ENCODE measurements at places on chromosomes 4 and X.

GRCh38 chr4:182533964-182534363 is 290.8 kb downstream of the TENM3 start:
- DNase-seq = peak; percentile 49

DNA sequence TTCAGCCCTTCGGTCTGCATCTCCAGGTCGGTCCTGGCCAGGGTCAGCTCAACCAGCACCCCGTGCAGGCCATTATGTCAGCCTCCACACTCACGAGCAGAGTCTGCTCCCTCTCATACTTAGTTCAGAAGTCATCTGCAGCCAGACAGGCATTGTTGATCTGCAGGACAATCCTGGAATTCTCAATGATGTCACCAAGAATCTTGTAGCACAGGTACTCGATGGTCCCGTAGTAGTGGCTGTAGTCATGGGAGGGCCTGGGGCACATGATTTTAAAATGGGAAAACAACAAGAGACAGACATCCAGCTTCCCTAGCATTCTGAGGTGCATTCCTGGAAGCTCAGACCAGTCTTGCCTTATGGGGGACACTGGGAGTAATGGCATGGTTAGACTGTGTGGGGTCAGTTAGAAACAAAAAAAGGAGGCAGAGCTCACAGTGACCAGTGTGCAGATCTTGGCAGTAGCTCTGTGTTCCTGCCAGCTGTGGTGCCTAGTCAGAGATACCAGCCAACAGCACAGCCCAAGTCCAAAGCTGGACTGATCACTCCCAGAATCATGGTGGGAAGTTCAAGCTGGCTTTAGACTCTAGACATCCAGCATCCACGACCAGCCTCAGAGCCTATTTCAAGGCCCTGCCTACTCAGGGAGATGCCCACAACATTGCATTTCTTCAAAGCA is 31.9 kb downstream of the LRIT3 start:
- no peak for DNase-seq

DNA sequence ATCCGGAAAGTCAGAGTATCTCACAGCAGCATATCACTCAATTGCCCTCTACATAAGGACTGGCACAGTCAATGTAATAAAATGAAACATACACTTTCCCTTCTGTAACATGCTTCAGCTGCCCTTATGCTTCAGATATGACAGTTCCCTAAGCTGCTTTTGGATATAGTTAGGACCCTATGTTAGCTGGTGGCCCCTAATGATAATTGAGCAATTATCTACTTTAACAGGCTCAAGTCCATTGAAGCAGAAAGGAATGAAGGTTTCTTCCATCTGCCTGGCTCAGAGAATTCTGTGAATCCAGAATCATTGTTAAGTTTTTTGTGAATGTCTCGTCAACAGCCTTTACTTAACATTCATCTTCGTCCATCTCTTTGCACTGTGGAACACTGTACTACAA is 951.2 kb upstream of the DIAPH2 start:
- DNase-seq = peak; percentile 77

DNA sequence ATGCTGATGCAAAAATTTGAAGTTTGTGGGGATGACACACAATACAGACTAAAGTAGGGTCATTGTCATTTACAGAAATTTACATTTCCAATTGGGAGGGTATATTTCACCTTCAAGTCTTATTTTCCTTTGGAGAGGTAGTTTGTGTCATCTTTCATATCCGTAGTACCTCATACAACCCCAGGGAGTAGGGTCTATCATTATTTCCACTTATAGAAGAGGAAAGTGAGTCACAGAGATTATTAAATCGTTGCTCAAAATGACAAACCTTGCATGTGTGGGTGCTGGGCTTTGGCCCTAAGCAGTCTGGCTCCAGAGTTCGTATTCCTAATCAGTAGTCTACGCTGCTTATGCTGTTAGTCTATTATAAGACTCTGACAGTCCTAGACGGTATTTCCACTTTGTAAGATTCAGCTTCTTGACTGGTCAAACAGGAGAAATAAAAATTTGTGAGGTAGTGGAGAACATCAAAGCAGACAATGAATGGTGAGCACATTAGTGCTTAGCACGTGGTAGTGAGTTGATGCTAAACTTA is 516.5 kb downstream of the PCDH7 start:
- no peak for DNase-seq

- peak; percentile 39 for DNase-seq
Measured at GRCh38 chr4:79576429-79576753, 168.4 kb upstream of the GK2 start.

DNA sequence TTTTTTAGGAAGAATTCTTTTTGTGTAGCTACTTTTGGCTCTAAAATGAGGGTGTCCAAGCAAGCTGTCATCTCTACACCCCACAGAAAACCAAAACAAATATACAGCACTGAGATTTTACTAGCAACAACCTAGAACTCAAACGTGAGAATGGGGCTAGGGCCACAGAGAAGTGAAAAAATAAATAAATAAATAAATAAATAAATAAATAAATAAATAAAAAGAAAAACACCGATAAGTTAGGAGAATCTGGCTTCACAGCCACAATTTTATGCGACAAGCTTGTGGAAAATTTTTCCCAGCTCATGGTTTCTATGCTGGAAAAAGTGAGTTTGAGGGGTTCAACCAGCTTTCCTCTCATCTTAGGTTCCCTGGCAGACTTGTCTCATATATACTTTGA is 324.6 kb upstream of the TACR3 start:
- no peak for DNase-seq

DNA sequence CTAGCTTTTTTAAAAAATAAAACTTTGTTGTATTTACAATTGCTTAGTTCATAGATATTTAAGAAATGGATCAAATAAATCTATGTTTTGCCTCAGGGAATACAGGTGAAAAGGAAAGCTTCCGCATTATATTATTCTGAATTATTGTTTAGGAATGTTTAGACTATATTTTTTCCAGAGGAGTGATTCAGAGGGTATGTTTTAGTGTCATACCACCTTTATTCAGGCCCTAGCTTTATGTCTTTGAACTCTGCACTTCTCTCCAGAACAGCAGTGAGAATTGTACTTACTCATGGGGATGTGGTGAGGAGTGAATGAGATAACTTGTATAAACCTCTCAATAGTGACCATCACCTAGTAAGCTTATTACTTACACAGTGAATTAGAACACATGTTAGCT is 14.0 kb downstream of the SLIT2 start:
- no peak for DNase-seq

DNA sequence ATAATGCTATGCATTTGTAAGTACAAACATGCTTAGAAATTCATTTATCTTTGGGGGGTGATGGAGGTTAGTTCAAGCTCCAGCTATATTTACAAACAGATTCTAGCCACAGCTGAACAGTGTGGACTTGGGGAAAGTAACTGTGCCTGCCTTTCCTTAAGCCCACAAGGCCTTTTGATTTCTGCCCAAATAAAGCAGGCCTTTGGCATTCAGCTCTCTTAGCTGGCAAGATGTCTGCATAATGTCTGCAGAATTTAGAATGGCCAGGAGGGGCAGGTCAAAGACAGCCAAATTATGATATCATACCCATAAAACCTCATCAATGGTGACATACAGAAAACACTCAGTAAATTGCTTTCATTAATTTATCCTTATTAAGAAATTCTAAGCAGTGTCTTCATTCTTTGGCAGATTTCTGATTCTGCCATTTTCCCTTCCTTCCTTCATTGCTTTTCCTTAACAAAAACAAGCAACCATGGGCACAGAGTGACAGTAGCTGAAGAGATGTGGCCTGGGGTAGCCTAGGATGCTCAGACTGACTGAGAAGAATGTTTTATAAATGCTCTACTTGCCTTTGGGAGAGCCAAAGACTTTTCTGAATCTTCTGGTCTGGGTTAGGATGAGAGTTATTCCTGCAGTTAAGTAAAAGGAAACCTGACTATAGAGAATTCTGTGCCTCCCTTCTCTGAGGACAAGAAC is 538.7 kb upstream of the NR3C2 start:
- DNase-seq = no peak

- peak; percentile 69 for DNase-seq
Measured at GRCh38 chr4:16155528-16156169, 70.6 kb downstream of the TAPT1 start.

DNA sequence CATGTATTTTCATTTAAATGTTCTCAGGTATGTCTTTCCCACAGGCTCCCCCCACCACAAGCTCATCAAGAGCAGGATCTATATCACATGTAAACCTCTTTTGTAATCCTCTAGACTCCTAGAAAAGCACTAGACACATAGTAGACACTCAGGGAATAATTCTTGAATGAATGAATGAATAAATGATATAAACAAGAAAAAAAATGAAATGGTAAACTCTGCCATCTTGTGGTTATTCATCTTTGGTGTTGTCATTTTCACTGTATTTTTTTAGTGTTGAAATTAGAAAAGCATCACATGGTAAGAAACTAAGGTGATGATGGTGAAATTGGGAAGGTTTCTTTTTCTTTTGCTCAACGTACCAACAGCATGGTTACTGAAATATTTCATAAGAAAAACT is 34.2 kb upstream of the C1GALT1C1 start:
- DNase-seq = no peak

GRCh38 chr4:28357990-28358389 is 1497.3 kb downstream of the STIM2 start:
- DNase-seq = no peak

DNA sequence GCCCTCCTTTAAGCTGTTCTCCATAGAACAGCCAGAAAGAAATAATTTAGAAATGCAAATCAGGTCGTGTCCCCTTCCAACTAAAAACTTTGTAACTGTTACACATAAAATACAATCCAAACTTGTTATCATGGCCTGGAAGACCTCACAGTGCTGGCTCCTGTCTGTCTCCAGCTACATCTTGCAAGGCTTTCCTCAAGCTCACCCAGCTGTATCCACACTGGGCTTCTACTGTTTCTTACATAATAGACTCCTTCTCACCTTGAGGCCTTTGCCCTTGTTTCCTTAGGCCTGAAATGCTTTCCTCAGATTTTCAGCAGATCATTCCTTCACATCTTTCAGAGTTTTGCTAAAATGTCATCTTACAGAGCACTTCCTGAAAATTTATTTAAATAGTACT is 33.5 kb upstream of the USP53 start:
- DNase-seq = no peak

GRCh38 chrX:111560801-111561200 is 49.4 kb downstream of the SERTM2 start:
- DNase-seq = peak; percentile 61

DNA sequence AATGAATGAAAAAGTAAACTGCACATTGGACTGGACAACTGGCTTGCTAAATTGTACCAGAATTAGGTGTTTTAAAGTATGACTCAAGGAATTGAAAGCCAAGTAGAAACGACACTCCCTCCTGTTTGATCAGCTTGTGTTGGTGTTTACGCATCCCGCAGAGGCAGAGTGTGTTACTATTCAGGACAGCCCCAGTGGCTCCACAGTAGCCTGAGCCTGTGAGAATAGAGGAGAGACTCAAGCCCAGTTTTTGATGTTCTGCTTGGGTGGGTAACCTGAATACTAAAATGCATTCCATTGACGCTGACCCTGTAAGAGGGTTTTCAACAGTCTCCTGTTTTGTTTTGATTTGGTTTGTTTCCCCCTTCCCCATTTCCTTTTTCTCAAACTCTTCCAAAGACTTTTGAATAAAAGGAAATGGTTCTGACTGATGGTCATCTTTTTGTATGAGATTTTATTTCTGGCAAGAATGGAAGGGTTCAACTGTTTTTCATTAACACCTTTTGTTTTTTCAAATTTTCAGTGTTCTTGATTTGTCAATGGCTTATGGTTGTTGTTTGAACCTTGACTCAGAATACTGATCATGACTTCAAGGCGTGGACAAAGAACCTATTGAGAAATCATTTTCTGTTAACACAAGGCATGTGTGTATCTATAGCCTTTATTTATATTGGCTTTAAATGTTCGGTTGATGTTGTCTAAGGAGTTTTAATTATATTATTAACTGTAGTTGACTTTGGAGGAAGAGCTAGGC is 10.2 kb downstream of the ADGRL3 start:
- DNase-seq = peak; percentile 65

GRCh38 chr4:119833611-119834010 is 205.0 kb upstream of the PDE5A start:
- no peak for DNase-seq

- DNase-seq = no peak
Measured at GRCh38 chr4:186021461-186022167, 47.3 kb upstream of the TLR3 start.

GRCh38 chr4:72275381-72275780 is 243.6 kb downstream of the NPFFR2 start:
- no peak for DNase-seq

DNA sequence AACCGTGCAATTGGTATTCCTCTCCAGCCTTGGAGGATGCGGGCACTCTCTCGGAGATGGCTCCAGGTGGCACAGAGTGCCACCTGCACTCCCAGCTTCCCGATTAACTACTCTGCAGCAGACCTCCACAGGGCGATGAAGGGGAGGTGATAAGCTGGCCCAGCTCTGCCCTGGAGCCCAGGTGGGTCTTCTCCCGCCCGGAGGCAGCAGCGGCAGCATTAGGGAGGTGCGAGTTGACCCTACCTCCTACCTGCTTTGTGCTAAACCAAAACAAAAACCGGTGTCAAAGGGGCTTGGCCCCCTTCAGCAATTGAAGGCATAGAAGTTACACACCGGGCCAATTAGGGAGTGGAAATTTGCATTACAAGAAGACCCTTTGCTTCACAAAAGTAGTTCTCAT is 137.4 kb upstream of the MAMLD1 start:
- DNase-seq = no peak

GRCh38 chr4:30920043-30920442 is 199.9 kb downstream of the PCDH7 start:
- DNase-seq = no peak

DNA sequence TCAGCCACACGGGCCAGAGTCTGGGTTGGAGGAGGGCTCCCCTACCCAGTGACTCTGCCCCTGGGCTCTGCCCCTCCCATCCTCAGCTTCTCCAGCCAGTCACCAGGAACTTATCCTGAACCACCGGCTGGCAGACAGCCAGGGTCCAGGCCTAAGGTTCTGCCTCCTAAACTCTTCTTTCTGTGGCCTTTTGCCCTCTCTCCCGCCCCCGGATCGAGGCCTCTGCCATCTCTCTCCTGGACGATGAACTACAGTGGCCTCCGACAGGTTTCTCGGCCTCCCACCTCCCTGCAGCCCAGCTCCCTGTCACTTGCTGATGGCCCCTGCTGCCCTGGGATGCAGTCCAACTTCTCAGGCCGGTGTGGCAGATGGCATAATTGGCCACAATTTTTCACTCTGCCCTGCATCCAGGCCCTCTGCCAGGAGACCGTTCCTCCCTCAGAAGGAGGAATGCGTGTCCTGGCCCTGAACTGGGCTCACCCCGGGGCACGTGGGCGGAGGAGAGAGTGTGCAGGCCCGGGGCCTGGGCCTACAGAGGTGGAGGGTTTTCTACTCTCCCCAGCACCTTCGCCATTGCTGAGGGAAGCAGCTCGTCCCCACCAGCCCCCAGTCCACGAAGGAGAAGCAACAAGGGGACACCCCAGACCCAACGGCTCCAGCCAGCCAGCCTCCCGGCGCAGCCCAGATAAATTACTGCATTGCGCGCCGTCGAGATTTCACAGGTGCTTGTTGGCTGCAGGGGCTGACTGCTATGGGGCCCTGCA is 81.9 kb upstream of the LRPAP1 start:
- DNase-seq = peak; percentile 6

- DNase-seq = no peak
Measured at GRCh38 chr4:38322714-38323113, 341.3 kb upstream of the KLF3 start.

Data from NCI-H1417 (cell line).